ENCODE measurements at places on chromosomes 6 and 20.

DNA sequence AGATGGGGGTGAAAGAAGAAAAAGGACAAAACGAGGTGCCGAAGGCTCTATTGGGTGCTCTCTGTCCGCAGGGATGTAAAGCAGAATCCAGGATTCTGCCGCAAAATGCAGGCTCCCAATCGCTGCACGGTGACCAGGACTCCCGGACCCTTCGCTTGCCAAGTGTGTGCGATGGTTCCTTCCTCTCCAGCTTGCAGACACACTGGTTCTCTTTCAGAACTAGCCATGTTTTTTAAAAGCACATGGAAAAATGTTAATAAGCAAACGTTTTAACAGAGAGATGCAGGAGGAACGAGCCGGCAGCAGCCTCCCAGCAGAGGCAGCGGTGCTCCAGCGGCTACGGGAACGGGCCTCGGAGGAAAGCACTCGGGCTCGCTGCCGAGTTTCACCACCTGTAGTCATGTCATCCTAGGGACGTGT, 59.6 kb downstream of the ZNF831 start:
- no peak for DNase-seq

DNA sequence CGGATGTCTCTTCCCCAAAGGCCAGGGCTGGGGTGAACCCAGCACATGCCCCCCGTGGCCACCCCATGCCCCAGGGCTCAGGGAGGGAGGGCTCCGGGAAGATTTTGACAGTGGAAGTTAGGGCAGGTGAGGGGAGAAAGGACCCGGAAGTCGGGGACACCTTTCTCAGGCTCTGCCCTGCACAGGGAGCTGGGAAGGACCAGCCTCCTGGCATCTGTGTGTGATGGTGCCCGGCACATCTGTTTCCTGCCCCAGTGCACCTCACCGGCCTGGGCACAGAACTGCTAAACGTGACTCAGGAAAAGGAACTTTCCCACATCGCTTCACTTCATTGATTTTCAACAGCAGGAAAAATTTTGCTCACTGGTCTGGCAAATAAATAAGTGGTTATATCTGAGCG, 141.1 kb upstream of the AFDN start:
- DNase-seq = no peak

- DNase-seq = no peak
Measured at GRCh38 chr20:23244156-23244915, 106.3 kb upstream of the NXT1 start.

DNA sequence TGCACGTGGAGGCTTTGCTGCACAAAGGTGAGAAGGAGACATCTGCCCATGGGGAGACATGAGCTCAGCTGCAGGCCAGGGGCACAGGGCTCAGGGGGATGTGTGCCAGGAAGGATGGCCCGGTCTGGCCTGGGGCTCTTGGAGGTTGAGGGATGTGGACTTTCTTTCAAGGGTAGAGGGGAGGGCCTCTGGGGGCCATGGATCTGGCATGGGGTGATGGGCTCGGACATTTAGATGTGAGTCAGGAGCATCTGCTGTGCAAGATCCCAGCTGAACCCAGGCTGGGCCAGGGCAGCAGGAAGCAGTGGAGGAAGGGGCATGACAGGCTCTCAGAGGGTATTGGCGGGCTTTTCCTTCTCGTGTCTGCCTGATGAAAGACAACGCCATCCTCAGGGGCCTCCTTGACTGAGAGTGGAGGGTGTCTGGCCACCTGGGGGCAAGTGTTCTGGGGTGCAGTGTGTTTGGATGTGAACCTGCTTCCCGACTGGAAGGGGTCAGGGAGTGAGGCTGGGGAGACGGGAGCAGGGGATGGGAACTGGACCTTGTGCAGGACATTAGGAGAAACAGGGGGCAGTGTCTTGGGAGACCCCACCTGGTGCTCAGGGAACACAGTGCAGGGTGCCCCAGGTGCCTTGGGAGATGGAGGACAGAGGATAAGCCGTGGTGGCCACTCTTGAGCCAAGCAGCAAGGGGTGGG, 156.1 kb downstream of the ERMARD start:
- DNase-seq = no peak

DNA sequence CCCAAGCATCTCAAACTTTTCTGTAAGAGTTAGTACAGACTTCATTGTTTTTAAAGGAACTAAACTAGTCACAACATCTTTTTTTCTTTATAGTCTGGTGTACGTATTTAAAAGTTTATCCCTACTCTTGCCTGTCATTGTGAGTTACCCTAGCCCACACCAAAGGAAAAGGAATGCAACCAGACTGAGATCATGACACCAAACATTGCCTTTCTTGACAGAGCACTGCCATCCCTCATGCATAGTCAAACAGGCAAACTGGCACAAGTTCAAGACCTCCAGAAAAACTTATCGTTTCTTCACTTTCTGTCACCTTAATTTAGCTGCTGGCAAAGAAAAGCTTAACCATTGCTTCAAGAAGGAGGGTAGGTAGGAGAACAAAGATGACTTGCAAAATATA, 448.4 kb upstream of the MANEA start:
- DNase-seq = no peak

- no peak for DNase-seq
Measured at GRCh38 chr6:17086469-17086868, 15.4 kb upstream of the STMND1 start.

DNA sequence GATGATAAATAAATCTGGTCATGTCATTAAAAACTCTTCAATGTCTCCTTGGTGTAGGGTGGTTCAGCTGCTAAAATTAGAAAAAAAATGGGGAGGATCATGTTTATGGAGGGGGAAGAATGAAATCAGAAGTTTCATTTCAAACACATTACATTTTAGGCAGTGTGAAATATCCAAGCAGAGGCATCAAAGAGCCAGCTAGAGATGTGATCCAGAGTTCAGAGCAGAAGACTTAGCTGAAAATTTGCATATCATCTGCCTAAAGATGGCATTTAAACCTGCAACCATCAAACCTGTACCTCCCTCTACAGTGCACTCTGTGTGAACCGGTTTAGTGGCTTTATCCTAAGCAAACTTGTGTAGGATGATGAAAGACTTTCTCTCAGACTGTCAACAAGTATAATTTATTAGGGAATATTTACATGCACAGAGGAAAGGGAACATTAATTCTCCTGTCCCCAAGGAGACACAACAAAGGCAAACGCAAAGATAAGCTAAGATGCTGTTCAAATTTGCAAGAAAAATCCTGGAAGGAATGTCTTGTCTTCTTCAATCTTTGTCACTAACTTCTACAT, 84.8 kb upstream of the PLEKHG1 start:
- no peak for DNase-seq

- no peak for DNase-seq
Measured at GRCh38 chr20:35651958-35652357, 12.7 kb downstream of the CPNE1 start.

DNA sequence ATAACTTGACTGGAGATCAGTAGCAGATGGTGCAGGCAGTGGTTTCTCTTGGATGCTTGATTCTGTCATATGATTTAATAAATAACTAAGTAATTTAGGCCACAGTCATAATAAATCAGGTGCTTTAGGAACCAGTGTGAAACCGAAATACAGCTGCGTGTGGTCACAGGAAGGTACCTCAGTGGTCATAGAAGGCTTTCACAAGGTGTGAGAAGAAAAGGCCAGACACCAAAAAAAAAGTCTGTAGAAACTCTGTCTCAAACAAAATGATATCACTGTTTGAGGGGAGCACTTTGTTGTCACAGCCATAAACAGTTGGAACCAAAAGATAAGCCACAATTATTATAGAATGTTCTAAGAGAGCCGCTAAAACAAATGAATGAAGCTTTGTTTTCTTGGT, 56.5 kb downstream of the ARMC2 start:
- DNase-seq = no peak

DNA sequence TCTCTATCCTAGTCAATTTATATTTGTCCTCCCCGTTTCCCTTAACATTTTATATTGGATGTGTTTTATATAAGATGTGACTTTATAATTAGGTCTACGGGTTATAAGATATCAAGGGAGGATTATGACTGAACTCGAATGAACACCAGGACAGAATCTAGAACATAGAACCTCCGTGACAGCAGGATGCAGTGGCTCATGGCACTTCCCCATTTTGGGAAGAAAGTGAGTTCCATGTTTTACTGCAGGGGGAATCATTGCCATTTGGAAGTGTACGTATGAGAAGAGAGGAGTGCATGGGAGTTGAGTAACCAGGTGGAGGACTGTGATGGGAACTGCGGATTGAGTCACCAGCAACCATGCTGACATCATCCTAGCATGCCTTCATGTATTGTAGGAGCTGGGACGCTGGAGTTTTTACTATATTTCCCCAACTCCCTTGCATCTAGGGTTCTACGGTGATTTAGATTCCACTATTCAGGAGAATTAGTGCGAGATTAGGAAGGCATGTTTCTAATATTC, 56.1 kb upstream of the FOXC1 start:
- no peak for DNase-seq

DNA sequence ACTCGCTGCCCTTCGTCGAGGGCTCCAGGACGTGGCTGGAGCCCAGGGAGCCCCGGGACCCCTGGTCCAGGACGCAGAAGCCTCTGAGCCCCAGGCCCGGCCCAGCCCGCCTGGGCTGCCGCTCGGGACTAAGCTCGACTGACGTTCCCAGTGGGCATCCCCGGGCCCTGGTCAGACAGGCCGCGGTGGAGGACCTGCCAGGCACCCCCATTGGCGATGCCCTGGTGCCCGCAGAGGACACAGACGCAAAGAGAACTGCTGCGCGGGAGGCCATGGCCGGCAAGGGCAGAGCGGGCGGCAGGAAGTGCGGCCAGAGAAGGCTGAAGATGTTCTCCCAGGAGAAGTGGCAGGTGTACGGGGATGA, 28.9 kb downstream of the ZNF831 start:
- DNase-seq = no peak
